Ovary (tissue), 10 donors: ENCODE measurements at places on chromosomes 3 and 15.

DNA sequence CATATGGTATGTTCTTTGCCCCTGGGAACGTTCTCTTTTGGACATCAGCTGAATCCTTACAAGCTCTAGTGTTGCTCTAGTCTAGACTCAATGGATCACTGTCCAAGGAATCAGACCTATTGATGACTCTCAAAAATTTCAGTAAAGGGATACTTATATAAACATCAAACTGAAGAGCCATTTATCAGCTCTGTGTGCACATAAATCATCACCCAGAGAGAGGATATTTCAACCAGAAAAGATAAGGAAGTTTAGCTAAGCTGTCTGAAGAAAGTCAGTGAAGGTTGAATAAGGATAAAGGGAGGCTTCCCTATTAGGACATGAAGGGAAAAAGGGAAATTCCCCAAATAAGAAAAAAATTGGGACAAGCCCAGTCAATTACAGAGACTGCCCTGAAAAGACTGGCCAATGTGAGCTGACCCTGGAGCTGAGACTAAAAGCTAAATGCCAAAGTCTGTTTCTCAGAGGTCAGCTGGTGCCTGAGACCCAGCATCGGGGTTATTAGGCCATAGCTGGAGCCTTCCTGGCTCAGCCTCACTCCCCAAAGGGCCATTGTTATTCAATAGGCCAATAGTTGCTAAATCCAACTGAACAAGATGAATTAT is 424.1 kb upstream of the THBS1 start:
- no peak for DNase-seq

DNA sequence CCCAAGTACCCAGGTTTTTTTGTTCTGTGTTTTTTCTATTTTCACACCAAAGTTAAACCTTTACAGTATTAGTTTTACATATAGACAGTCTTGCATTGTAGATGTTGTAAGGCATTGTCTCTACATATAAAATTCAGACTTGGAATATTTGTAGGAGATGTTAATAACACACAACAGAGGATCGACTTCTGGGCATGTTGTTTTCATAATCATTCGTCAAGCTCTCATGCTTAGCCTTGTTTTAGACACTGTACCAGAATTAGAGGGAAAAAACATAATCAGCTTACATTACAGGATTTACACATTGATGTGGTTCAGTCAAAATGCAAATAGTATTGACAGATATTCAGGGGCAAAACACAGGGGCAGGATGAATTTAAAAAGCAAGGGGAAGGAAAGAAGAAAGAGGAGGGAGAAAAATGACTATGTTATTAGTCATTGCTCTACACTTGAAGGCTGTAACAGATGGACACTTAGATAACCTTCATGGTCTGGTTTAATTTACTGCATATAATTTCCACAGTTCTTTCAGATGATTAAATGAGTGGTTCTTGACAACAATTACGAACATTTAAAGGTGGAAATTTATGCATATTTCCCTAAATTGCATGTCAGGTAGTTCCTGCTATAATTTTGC is 7.5 kb downstream of the CMSS1 start:
- no peak for DNase-seq

DNA sequence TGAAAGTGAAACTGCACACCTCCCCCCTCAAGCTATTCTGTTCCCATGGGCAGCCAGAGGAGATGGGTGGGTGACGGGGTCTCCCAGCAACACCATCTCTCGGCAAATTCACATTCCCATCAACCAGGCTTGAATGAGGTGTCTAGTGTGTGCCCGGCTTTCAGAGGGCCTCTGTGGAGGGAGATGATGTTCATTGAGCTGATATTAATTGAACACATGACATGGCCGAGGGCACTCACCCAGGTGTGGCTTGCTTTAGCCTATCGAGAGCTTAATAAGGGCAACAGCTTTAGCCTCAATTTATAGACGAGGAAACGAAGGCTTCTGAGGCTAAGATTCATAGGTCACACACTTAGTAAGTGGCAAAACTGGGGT is 288.0 kb downstream of the UACA start:
- no peak for DNase-seq

GRCh38 chr15:88617031-88617722 is 4.0 kb upstream of the AEN start:
- DNase-seq, result no peak

- peak; percentile 65 for DNase-seq
Observed at GRCh38 chr3:52498137-52499054, 3.3 kb downstream of the STAB1 start.

GRCh38 chr3:33949074-33949473 is 150.6 kb downstream of the PDCD6IP start:
- no peak for DNase-seq

- DNase-seq, result no peak
Observed at GRCh38 chr3:191296041-191296541, 33.1 kb upstream of the CCDC50 start.

- DNase-seq, result no peak
Observed at GRCh38 chr3:128824132-128824850, 55.1 kb upstream of the ACAD9 start.

GRCh38 chr15:78630886-78631633 is 9.9 kb downstream of the CHRNB4 start:
- DNase-seq, result no peak

DNA sequence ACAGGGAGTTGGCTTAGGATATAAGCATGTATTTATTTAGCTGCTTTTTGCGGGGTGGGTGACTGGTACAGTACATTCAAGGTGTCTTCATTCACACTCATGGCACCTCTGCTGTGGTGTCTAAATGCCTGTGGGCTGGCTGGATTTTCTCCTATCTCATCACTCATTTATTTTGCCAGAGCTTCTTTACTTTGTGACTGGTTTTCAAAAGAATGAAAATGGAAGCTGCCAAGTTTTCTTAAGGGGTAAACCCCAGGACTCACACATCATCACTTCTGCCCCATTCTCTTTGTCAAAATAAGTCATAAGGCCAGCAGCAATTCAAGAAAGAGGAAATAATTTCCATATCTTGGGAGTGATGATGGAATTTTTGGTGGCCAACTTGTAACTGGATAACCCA is 493.4 kb upstream of the ALCAM start:
- no peak for DNase-seq

DNA sequence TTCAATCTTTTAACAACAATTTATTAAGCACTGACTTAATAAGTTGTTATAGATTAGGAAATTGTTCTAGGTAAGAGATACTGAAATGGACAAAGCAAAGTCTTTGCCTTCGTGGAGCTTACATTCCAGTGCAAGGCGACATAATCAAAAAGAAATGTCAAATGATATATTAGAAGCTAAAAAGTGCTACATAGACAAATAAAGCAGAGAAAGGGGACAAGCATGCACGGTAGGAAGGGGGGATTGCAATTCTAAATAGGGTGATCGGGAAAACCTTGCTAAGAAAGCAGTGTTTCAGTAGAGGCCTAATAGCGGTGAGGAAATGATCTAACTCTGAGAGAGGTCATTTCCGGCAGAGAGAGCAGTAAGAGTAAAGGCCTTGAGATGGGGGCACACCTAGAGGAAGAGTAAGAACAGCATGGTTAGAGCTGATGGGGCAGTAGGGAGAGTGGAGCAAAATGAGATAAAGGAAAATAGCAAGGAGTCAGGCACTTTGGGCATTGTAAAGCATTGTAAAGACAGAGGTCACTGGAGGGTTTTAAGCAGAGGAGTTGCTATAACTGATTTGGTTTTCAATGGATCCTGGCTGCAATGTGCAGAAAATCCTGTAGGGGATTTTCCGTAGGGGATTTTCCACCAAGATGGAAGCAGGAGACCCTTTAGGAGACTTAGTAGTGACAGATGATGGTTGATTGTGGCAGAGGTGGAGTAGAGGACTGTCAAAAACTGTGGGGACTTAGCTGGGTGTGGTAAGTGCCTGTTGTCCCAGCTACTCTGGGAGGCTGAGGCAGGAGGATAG is 71.7 kb upstream of the CFAP20DC start:
- no peak for DNase-seq

DNA sequence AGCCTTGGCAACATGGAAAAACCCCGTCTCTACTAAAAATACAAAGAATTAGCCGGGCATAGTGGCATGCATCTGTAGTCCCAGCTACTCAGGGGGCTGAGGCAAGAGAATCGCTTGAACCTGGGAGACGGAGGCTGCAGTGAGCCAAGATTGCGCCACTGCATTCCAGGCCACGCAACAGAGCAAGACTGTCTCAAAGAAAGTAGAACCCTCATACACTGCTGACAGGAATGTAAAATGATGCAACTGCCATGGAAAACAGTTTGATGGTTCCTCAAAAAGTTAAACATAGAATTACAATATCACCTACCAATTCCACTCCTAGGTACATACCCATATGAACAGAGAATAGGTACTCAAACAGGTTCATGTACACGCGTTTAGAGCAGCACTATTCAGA is 158.9 kb downstream of the TBC1D5 start:
- no peak for DNase-seq

GRCh38 chr3:170012683-170013400 is 25.0 kb upstream of the GPR160 start:
- no peak for DNase-seq

DNA sequence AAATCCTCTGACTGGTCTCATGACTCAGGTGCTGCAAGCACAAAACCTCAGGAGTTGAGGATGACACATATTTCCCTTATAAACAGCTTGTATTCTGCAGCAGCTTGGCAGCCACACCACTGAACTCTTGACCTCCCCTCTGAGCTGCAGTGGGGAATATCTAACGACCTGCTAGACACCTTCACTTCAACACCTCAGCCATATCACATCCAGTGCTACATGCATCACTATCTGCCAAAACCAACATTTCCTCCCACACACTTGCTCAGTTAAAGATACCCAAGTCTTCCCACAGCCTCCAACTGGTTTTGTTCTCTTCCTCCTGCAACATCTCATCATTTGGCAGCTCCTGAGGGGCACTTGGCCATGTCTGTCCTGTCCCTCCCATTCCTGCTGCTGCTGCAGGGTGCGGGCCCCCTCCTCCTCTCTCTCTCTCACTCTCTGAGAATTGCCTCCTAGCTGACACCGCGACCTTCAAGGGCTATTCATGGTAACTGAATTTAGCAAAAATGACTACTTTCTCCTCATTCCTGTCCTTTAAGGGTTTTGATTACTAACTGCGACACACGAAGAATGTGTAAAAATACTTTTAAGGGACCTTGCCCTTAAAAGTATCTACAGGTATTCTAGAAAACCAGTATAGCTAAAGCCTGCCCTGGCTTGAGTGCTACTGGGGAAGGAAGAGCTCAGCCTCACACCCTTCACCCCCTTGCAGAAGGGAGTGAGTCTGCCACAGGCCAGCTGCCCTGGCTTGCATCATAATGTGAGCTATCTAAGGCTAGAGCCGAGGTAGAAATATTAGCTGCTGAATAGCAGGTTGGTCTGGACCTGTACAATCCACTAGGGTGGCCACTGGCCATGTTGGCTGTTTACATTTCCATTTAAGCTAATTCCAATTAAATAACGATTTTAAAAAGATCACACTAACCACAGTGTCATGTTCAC is 5.0 kb upstream of the CCR9 start:
- no peak for DNase-seq

GRCh38 chr3:64398476-64398875 is 173.2 kb upstream of the PRICKLE2 start:
- no peak for DNase-seq

- no peak for DNase-seq
Observed at GRCh38 chr15:26038693-26039092, 175.6 kb upstream of the ATP10A start.

DNA sequence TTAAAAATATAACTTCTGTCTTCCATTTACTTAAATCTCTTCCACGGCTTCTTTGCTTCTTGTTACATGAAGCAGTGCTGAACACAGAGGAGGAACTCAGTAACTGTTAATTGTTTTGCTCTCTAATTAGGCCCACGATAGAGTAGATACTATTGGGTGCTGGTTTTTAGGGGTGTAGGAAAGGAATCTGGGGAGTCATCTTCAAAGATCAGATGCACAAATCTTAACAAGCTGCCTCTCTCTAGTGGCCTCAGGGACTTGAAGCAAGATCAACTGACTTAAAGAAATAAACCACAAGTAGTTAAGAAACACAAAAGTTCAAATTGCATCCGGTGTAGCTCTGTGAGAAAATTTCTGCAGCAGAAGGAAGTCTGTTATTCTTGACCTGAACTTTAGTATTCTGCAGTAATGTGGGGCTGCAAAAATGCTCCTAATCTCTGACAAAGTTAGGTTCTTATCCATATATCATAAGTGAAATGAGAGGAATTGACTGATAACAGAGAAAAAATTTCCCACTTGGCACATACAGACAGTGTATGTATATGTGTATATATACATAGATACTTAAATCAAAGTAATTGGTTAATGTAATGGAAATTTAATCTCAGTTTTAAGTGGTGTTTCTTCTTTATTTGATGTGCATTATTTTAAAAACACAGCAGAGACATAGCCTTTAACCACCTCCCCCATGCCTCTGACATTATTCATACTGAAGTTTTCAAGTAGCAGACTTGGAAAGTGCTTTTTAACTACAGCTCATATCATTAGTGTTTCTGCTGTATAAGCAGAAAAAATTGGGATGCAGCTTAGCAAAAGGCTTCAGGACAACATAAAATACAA is 51.8 kb downstream of the CHST2 start:
- no peak for DNase-seq

- no peak for DNase-seq
Observed at GRCh38 chr3:64837126-64837738, 149.4 kb upstream of the ADAMTS9 start.

GRCh38 chr3:139127101-139127500 is 82.4 kb upstream of the PRR23C start:
- no peak for DNase-seq

DNA sequence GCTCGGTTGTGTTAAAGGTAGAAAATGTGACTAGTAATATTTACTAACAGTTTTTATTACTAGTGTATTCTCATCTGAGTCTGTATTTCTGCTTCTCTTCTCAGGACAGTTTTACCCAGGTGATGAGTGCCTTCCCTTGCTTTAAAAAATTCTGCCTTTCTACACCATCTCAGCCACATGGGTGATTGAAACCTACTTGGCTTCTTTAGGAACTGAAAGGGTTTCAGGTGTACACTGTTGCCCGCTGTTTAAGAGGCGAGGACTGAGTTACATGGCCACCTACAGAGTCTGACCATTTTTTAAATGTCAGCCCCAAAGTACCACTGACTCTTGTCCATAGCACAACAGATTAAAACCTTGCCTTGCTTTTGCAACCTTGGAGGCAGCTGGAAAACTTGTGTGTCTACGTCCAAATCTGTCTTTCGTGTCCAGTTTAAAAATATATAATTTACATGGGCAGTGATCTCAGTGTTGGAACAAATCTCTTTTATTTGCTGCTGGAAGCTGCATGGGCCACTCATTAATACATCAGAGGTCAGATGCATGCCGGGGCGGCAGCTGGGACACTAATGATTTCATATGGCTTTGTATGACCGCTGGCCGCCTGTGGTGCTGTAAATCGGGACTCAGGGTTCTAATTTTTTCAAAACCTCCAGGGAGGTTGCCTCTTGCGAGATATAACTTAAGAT is 44.6 kb downstream of the TRIM71 start:
- no peak for DNase-seq

GRCh38 chr3:113847664-113848461 is 9.3 kb downstream of the GRAMD1C start:
- no peak for DNase-seq
